A673 (cell line): ENCODE measurements at places on chromosomes 7 and 10. TPM values are rescaled to one million over a fixed set of nuclear protein-coding genes. Genes with fewer than 3 reads are reported as not detected.

GRCh38 chr10:69346776-69347175, 68.5 kb downstream of the HK1 start:
- no peak for DNase-seq
- H3K27ac ChIP-seq = no peak overlapping the region
- H3K27me3 ChIP-seq = no peaks in the 10 kb centered on the region
- no peak overlapping the region for H3K4me3 ChIP-seq

GRCh38 chr7:115009736-115010440, 88.0 kb downstream of the MDFIC start:
- DNase-seq = no peak
- no peaks in the 10 kb centered on the region for H3K36me3 ChIP-seq
- H3K27me3 ChIP-seq = no peaks in the 10 kb centered on the region
- H3K27ac ChIP-seq = no peak overlapping the region

DNA sequence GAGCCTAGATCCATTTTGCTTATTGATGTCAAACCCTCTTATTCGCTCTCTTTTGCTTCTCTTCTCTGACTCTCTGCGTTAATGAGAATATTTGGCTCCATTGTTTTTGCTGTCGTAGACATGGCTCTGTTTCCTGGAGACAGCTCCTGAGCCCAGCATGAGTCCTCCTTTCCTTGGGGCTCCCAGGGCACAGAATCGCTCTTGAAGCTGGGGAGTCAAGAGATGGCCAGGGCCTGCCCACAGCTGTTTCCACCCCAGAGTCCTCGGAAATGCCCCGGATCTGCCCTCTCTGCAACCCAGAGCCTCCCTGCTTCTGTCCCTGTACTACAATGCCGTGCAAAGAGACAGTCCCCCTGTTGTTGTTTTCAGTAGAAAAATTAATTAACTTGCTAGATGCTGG, 566.7 kb upstream of the FOXK1 start:
- H3K27me3 ChIP-seq = no peaks in the 10 kb centered on the region
- H3K4me1 ChIP-seq = no peaks in the 10 kb centered on the region
- no peaks in the 10 kb centered on the region for H3K36me3 ChIP-seq

- no peak for DNase-seq
- H3K27me3 ChIP-seq = no peaks in the 10 kb centered on the region
- no peak overlapping the region for H3K27ac ChIP-seq
- H3K36me3 ChIP-seq = no peaks in the 10 kb centered on the region
Observed at GRCh38 chr7:25009257-25009656, 29.3 kb upstream of the OSBPL3 start.

DNA sequence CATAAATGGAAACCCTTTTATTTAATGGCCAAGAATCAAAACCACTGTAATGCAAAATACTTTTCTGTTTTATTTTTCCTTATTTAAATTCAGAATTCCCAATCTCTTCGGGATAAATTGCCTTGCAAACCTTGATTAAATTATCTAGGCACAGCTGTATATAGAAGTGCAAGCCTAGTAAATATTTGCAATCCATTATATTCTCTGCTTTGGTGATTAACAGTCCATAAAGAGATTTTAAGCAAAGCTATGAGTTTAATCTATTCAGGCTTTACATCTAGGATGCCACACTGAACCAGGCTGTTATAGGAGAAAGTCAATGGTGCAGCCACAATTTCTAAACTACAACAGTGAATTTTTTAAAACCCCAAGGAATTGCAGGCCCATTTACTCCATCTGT, 43.6 kb upstream of the THSD7A start:
- no peak overlapping the region for H3K4me3 ChIP-seq
- no peak for DNase-seq
- no peaks in the 10 kb centered on the region for H3K27me3 ChIP-seq
- H3K27ac ChIP-seq = no peak overlapping the region
- H3K4me1 ChIP-seq = no peaks in the 10 kb centered on the region

GRCh38 chr10:74900297-74900696, 73.9 kb downstream of the KAT6B start:
- H3K4me3 ChIP-seq = no peak overlapping the region
- H3K27me3 ChIP-seq = no peaks in the 10 kb centered on the region
- no peak overlapping the region for H3K27ac ChIP-seq
- DNase-seq = no peak

DNA sequence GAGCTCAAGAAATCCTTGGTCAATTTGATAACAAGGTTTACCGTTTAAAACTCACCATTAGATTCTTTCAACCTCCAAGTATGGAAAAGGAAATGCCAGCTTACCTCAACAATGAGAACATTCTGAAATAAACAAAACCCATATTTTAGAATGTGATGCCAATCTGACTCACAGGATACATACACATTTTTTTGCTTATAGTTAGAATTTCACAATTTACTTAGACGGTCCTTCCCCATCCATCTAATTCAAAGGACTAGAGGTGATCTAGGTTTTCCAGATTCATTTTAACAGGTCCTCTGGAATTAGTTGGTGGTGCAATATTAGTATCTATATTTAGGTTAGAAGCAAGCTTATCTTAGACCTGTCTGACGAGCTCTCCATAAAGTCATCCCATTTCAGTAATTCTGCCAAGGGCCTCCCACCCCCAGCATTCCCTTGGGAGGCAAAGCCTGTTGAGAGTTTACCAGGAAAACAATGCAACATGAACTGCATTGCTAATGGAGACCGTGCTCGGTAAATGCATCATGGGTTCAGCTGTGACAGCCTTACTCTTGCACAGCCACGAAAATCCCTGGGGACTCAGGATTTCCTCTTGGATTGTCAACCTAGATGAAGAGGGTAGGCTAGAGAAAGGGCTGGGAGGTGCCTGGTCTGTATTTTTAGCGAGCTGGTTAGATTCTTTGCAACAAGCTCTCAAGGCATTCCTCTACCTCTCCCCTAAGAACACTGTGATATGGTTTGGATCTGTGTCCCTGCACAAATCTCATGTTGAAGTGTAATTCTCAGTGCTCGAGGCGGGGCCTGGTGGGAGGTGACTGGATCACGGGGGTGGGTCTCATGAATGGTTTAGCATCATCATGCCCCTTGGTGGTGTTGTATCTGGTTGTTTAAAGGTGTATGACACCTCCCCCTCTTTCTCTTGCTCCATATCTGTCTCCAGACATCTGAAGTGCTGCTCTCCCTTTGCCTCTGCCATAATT, 93.8 kb downstream of the PRTFDC1 start:
- peak; percentile 89 for DNase-seq
- no peaks in the 10 kb centered on the region for H3K27me3 ChIP-seq
- no peaks in the 10 kb centered on the region for H3K36me3 ChIP-seq
- peaks cover 24% of the 10 kb centered on the region for H3K4me1 ChIP-seq
- H3K27ac ChIP-seq = peak overlapping the region; percentile 34

DNA sequence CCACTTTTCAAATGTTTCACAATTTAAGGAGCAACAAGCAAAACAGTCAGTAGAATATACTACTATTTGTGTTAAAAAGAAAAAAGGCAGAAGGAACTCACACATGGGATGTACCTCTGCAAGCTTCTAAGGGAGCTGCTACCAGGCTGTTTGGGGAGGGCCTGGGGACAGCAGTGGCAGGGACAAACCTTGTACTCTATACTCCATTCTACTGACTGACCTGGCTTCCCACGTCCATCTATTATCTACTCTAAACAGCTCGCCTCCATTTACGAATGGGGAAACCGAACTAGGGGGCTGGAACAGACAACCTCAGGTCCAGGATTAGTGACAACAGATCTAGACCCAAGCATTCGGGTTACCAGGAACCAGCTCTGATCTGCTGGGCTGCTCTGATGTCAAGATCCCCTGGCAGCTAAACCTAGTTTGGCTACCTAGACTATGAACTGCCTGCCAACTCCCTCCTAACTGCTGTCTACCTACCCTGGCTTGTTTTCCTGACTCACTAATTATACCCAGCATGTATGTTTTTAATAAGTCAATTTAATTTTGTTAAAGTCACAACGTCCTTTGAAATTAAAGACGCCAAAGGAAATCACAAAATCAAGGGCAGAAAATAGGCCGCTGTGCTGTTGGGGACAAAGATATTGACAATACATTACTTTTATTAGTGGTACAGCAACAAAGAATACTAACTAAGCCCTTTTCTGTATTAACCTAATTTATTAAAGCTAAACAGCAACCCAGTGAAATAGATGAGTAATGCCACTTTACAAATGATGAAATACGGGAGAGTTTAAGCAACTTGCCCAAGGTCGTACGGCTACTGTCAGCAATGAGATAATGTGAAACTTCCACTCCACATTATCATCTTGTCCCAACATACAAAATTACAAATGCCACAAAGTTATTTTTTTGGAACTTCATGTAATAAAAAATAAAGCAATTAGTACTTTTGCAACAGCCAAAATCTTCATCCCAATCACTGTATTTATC, 5.3 kb downstream of the PSAP start:
- no peak overlapping the region for H3K4me3 ChIP-seq
- H3K4me1 ChIP-seq = peaks cover 24% of the 10 kb centered on the region
- no peaks in the 10 kb centered on the region for H3K36me3 ChIP-seq

- H3K27me3 ChIP-seq = peaks cover 83% of the 10 kb centered on the region
- H3K36me3 ChIP-seq = no peaks in the 10 kb centered on the region
- no peak overlapping the region for H3K27ac ChIP-seq
- DNase-seq = no peak
Observed at GRCh38 chr7:154864523-154864891, 138.4 kb downstream of the PAXIP1 start.

- no peaks in the 10 kb centered on the region for H3K36me3 ChIP-seq
- DNase-seq = no peak
- no peaks in the 10 kb centered on the region for H3K4me1 ChIP-seq
- no peak overlapping the region for H3K4me3 ChIP-seq
Observed at GRCh38 chr7:120942861-120943260, 7.7 kb upstream of the ING3 start.

DNA sequence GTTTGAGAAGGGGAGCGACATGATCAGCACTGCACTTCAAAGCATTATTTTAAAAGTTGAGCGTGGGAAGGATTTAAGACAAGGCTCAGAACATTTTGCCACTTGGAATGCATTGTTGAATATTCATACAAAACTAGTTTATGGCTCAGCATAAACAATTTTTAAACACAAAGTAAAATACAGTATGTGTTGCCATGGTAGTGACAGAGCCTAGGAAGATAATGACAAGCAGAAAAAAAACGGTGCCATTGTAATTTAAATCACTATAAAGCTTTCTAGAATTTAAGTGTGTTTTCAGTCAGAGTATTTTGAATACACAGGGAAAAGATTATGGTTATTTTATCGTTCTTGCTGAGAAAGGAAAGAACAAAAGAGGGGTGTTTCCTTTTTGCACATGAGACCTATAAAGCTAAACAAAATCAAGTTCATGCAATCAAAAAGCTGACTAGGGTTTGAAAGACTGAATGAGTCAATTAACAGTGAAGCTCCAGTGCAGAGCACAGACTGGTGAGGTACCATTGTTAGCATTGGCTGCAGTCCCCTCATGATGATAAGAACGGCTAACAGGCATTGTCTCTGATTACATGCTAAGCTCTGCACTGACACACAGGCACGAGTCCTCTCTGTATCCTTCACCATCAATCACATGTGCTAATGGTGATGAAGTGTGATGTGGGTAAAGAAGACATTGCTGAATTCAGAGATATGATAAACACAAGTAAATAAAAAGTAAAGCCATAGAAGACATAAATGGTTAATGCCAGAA, 181.9 kb upstream of the VSTM2A start:
- H3K27ac ChIP-seq = no peak overlapping the region
- DNase-seq = no peak
- no peaks in the 10 kb centered on the region for H3K4me1 ChIP-seq
- no peaks in the 10 kb centered on the region for H3K27me3 ChIP-seq
- no peaks in the 10 kb centered on the region for H3K36me3 ChIP-seq
- no peak overlapping the region for H3K4me3 ChIP-seq

DNA sequence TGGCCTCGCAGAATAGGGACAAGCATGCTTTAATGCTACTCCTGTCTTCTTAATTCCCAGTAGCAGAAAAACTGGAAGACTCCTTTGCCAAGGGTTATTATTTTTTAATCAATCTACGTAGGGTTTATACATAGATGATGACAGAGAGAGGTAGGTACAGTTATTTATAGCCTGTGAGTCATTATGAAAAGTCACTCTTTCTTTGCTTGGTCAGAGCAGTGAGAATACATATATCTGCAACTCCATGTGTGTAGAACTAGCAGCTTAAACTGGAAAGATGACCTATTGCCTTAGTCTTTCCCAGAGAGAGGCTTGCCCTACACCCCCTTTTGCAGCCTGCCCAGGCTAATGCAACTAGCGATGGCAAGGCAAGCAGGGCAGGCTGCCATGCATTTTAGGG, 1050.6 kb downstream of the NRG3 start:
- H3K36me3 ChIP-seq = no peaks in the 10 kb centered on the region
- H3K27ac ChIP-seq = no peak overlapping the region
- no peaks in the 10 kb centered on the region for H3K27me3 ChIP-seq
- H3K4me1 ChIP-seq = no peaks in the 10 kb centered on the region

- H3K36me3 ChIP-seq = no peaks in the 10 kb centered on the region
- no peaks in the 10 kb centered on the region for H3K27me3 ChIP-seq
- DNase-seq = no peak
- no peak overlapping the region for H3K4me3 ChIP-seq
- no peak overlapping the region for H3K27ac ChIP-seq
Observed at GRCh38 chr7:37039131-37039749, 314.9 kb upstream of the AOAH start.

- no peaks in the 10 kb centered on the region for H3K36me3 ChIP-seq
- no peak for DNase-seq
- no peaks in the 10 kb centered on the region for H3K27me3 ChIP-seq
- H3K4me1 ChIP-seq = peaks cover under 1% of the 10 kb centered on the region
- H3K4me3 ChIP-seq = no peak overlapping the region
Observed at GRCh38 chr7:55575733-55576132, 3.4 kb upstream of the VOPP1 start.

DNA sequence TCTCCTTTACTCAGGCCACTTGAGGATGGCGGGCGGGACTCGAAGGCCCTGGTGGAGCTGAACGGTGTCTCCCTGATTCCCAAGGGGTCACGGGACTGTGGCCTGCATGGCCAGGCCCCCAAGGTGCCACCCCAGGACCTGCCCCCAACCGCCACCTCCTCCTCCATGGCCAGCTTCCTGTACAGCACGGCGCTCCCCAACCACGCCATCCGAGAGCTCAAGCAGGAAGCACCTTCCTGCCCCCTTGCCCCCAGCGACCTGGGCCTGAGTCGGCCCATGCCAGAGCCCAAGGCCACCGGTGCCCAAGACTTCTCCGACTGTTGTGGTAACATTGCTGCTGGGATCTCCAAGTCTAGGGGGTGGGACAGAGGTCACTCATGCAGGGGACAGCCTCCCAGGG, 65.7 kb downstream of the GTF2IRD1 start:
- H3K27ac ChIP-seq = no peak overlapping the region
- no peak for DNase-seq
- no peak overlapping the region for H3K4me3 ChIP-seq
- H3K4me1 ChIP-seq = no peaks in the 10 kb centered on the region
- no peaks in the 10 kb centered on the region for H3K27me3 ChIP-seq
- H3K36me3 ChIP-seq = peaks cover 71% of the 10 kb centered on the region

- no peaks in the 10 kb centered on the region for H3K27me3 ChIP-seq
- no peaks in the 10 kb centered on the region for H3K36me3 ChIP-seq
- no peak for DNase-seq
- H3K4me3 ChIP-seq = no peak overlapping the region
Observed at GRCh38 chr10:125080984-125081383, 79.4 kb downstream of the CTBP2 start.

GRCh38 chr10:86102031-86102430, 264.6 kb downstream of the GRID1 start:
- H3K27me3 ChIP-seq = peaks cover under 1% of the 10 kb centered on the region
- H3K27ac ChIP-seq = no peak overlapping the region
- DNase-seq = no peak
- no peaks in the 10 kb centered on the region for H3K4me1 ChIP-seq
- no peak overlapping the region for H3K4me3 ChIP-seq

Gene CPA2
- 0.26 and 0.43 TPM in 2 replicates for total RNA-seq

Gene SLC18A3
- 0.28 and 0.30 TPM in 2 replicates for total RNA-seq

Gene PANK1
- 18.5 and 19.2 TPM in 2 replicates for total RNA-seq

Gene OR2A5
- total RNA-seq = not detected in 2 replicates

Gene UPK3BL1
- total RNA-seq = 10.4 and 11.4 TPM in 2 replicates

Gene SLC26A5
- not detected in 2 replicates for total RNA-seq

Gene APBB1IP
- total RNA-seq = not detected in 2 replicates

Gene ASIC3
- total RNA-seq = 4.5 and 6.7 TPM in 2 replicates
